ENCODE measurements at places on chromosomes 13 and 19. TPM values are rescaled to one million over a fixed set of nuclear protein-coding genes. Genes with fewer than 3 reads are reported as not detected.

TGFBR3L gene
- total RNA-seq: 2.7 TPM

LILRA5 gene
- not detected for total RNA-seq

TMEM255B gene
- total RNA-seq: 1.8 TPM

CELF5 gene
- total RNA-seq: 0.61 TPM

ZNF558 gene
- total RNA-seq: 22.4 TPM

CRLF1 gene
- total RNA-seq: not detected

CDX2 gene
- total RNA-seq: not detected

ZSCAN4 gene
- total RNA-seq: not detected

PCSK4 gene
- total RNA-seq: 4.1 TPM

POSTN gene
- not detected for total RNA-seq

CACNA1A gene
- 0.60 TPM for total RNA-seq

SPACA4 gene
- total RNA-seq: not detected

SLITRK1 gene
- total RNA-seq: not detected

TMEM190 gene
- total RNA-seq: not detected

TRAPPC5 gene
- total RNA-seq: 95.1 TPM

CRYL1 gene
- total RNA-seq: 11.5 TPM

SMIM44 gene
- not detected for total RNA-seq

ZNF441 gene
- total RNA-seq: 8.7 TPM

WDR87 gene
- total RNA-seq: not detected

SLC25A42 gene
- 20.1 TPM for total RNA-seq

GPC6 gene
- total RNA-seq: not detected

F10 gene
- not detected for total RNA-seq

GJB2 gene
- total RNA-seq: 0.26 TPM

PGLYRP2 gene
- not detected for total RNA-seq

LGALS14 gene
- total RNA-seq: not detected

STOML3 gene
- not detected for total RNA-seq

STARD13 gene
- not detected for total RNA-seq

KIR2DL1 gene
- total RNA-seq: not detected

ZSCAN5C gene
- total RNA-seq: not detected

MAP4K1 gene
- total RNA-seq: 269 TPM

GAMT gene
- total RNA-seq: 26.8 TPM

EHD2 gene
- 0.34 TPM for total RNA-seq

DLL3 gene
- total RNA-seq: 0.26 TPM

CACNG6 gene
- not detected for total RNA-seq

NLRP11 gene
- not detected for total RNA-seq

NOVA2 gene
- total RNA-seq: not detected

OSCAR gene
- 0.42 TPM for total RNA-seq

TUBGCP3 gene
- 66.5 TPM for total RNA-seq

ZNF726 gene
- 16.7 TPM for total RNA-seq

C19orf85 gene
- total RNA-seq: not detected

ZNF765 gene
- total RNA-seq: 11.8 TPM

GFY gene
- not detected for total RNA-seq

AXL gene
- not detected for total RNA-seq

MBD3L1 gene
- total RNA-seq: not detected

CCL25 gene
- 10.0 TPM for total RNA-seq

SULT2B1 gene
- total RNA-seq: not detected

PSG11 gene
- not detected for total RNA-seq

MYADM gene
- total RNA-seq: 98.1 TPM
